ENCODE measurements at places on chromosomes 12 and 14. TPM values are rescaled to one million over a fixed set of nuclear protein-coding genes. Genes with fewer than 3 reads are reported as not detected.

The KCNC2 gene
- total RNA-seq = 0.16 TPM

The GPRC5D gene
- 0.27 TPM for total RNA-seq

The RNASE3 gene
- not detected for total RNA-seq

The AHNAK2 gene
- 5.1 TPM for total RNA-seq

The KRT75 gene
- total RNA-seq = 0.10 TPM

The CARMIL3 gene
- total RNA-seq = 2.1 TPM

The ACRBP gene
- 1.9 TPM for total RNA-seq
